Hepatocyte (in vitro differentiated cells): ENCODE measurements at places on chromosomes 1 and 21. TPM values are rescaled to one million over a fixed set of nuclear protein-coding genes. Genes with fewer than 3 reads are reported as not detected.

GRCh38 chr1:233885196-233885920 is 19.1 kb upstream of the SLC35F3 start:
- no peak for DNase-seq

GRCh38 chr1:68093737-68094136 is 43.3 kb upstream of the DIRAS3 start:
- no peak for DNase-seq

DNA sequence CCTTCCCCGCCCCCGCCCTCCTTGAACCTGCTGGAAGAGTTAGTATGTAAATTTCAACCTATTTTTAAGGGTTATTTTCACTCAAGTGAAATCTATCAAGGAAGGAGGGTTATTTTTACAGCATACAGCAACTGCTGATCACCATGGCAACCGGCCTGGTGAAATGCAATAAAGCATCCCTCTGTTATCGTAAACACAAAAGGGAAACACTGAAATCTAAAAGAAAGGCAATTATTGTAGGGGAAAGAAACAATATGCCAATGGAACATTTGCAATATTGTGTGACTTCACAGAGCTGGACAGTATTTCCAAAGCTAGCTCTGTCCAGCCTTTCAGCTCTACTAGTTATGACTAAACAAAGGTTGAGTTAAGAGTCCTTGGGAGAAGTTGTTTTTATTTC is 588.3 kb upstream of the PBX1 start:
- DNase-seq, result no peak

DNA sequence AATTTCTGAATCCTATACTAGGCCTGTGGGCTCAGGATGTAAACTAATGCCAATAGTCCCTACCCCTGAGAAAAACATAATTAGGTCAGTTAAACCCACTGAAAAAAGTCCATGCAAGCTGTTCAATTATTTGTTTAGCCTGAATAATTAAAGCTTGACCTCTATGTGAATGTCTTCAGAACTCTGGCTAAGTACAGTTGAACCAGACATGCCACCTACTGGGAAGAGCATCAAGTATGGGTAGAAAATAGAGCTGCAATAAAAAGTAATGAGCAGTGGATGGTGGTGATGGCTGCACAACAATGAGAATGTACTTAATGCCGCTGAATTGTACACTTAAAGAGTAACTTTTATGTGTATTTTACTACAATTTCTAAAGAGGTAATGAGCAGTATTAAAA is 23.6 kb upstream of the SLC19A2 start:
- DNase-seq, result no peak

GRCh38 chr1:244837597-244838258 is 2.3 kb downstream of the COX20 start:
- DNase-seq, result no peak

GRCh38 chr1:168966217-168966616 is 140.3 kb upstream of the ATP1B1 start:
- no peak for DNase-seq

DNA sequence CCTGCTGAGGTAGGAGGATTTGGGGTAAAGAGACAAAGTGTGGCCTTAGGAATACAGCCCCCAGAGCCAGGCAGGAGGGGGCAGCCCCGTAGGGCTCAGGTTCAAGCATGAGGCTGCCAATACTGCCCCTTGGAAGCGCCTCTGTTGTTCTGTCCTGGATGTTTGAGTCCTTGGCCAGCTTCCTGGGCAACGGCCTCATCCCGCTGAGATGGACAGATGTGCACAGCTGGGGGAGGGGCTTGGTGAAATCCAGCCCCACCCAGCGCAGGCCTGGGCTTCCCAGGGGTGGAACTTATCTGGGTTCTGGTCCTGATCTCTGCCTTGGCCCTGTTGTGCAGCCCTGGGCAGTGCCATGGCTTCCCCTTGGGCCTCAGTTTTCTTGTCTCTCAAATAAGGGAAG is 34.8 kb upstream of the MAN1C1 start:
- no peak for DNase-seq

DNA sequence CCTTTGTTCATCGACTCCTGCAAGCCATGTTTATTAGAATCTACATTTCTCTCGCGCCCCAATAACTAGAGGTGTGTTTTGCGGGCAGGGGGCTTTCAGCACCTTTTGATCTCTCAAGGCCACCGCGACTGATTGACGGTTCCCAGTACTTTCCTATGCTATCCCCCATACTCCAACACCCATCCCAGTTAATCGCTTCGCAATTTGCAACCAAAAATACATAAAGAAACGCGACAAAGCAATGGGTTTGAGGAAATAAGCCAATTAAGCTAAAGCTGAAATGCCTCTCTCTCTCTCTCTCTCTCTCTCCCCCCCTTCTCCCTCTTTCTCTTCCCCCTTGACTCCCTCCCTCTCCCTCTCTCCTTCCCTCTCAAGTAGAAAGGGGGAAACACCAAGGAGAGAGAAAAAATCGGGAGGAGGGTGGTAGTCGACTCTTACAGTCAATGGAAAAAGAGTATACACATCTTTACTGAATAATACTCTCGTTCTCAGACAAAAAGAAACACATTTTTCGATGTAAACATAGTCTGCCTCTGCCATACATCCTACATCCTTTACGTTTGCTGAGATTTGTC is 128.0 kb upstream of the DPYD start:
- DNase-seq, result no peak

- peak; percentile 77 for DNase-seq
Observed at GRCh38 chr1:183685112-183685713, 32.1 kb upstream of the APOBEC4 start.

- no peak for DNase-seq
Observed at GRCh38 chr1:202210969-202211368, 17.4 kb downstream of the LGR6 start.

GRCh38 chr21:35249636-35250035 is 200.5 kb upstream of the RUNX1 start:
- no peak for DNase-seq

GRCh38 chr1:233796146-233796783 is 108.2 kb upstream of the SLC35F3 start:
- DNase-seq, result no peak

DNA sequence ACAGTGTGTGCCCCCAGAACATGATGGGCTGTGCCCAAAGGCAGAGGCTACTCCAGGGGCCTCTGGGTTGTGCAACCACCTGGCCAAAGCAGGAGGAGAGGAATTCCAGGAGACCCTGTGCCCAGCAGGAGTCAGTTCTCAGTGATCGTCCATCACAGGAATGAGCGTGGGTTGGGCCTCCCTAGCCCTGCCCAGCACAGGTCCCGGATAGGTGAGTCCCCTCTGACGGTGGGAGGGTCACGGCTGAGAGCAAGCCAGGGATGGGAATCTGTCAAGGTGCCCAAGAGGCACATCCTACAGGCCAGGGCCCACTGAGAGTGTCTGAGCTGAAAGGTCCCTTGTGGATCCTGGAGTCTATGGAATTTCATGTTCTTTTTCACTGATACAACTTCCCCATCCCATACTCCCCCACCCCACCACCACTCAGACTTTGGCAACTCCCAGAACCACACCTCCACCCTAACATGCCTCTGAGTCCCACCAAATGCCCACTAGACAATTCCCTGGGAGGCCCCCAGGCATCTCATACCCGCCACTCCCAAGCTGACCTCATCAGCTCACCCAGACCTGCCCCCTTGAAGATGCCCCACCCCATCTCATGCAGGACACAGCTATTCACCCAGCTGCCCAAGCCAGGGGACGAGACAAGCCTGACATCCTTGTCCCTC is 3.1 kb downstream of the GJB4 start:
- no peak for DNase-seq

DNA sequence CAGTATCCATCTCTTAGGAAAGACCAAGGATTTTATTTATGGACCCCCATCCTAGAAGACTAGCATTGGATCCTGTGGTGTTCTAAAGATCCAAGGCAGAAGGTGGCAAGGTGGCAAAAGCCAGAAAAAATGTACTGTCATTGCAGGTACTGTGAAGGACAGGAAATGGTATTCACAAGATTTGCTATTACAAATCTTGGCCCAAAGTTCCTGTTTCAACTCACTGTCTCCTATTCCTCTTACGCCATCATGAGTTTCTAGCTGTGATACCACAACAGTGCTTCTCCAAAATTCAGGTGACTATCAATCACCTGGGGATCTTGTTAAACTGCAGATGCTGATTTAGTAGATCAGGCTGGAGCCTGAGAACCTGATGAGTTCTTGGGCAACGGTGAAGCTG is 21.4 kb downstream of the ACP6 start:
- no peak for DNase-seq

DNA sequence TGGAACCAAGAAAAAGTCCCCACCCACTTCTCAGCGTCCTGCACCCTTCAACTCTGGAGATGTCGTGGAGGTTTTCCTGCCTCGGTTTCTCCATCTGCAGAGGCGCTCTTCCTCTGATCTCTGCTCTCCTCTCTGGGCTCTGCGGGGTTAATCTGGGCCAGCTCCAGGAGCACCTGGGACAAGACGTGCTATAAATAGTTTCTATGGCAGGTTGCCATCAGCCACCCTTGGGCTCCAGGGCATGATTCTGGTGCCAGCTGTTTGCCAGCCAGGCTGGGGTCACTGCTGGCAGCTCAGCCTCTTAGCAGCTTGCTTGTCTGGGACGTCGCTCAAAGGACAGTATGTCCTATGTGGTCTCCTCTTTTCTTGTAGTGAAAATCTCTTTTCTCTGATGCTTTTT is 137.1 kb downstream of the ACTL8 start:
- DNase-seq, result no peak

GRCh38 chr1:108000620-108001111 is 35.7 kb upstream of the VAV3 start:
- DNase-seq, result peak; percentile 61

GRCh38 chr21:19541602-19542001 is 1138.0 kb upstream of the TMPRSS15 start:
- peak; percentile 12 for DNase-seq

DNA sequence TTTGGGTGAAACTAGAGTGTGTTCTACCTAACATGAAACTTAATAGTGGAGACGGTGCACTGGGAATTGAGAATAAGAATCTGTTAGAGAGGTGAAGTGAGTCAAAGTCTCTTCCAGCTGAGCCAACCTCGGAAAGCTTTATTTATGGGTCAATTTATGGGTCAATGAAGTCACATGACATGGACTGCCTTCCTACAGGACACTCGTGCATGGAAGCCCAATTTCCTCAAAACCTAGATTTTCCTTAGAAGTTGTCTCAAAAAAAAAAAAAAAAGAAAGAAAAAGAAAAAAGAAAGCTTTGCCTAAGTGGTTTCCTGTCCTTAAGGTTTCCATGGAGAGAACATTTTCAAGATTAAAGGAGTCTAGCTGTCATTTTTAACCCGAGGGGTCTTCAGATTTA is 26.7 kb downstream of the CACHD1 start:
- no peak for DNase-seq

- peak; percentile 45 for DNase-seq
Observed at GRCh38 chr1:47186267-47187185, 3.3 kb downstream of the PDZK1IP1 start.

- no peak for DNase-seq
Observed at GRCh38 chr1:55309053-55309452, 93.9 kb upstream of the USP24 start.

GRCh38 chr1:93692983-93693591 is 11.4 kb upstream of the BCAR3 start:
- no peak for DNase-seq

GRCh38 chr21:26512664-26513063 is 60.4 kb downstream of the CYYR1 start:
- DNase-seq, result no peak

DNA sequence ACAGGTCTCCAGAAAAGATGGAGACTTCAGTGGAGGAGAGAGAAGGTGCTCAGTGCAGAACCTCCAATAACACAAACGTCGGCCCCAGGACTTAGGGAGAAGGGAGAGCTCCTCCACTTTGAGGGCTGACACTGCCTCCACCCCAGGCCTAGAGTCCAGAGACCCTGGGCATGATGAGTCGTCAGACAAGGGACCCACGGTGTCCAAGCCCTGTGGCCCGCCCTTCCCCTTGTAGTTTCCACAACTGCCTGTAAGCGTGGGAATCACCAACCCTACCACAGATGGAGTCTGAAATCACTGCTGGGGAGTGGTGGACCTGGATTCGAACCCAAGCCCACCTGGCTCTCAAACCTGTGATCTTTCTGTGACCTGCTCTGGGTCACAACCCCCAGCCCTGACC is 281.1 kb downstream of the NPHP4 start:
- no peak for DNase-seq

GRCh38 chr21:14533499-14534428 is 12.4 kb downstream of the SAMSN1 start:
- DNase-seq, result no peak

- DNase-seq, result peak; percentile 20
Observed at GRCh38 chr1:218346391-218347204, 1.5 kb downstream of the TGFB2 start.

DNA sequence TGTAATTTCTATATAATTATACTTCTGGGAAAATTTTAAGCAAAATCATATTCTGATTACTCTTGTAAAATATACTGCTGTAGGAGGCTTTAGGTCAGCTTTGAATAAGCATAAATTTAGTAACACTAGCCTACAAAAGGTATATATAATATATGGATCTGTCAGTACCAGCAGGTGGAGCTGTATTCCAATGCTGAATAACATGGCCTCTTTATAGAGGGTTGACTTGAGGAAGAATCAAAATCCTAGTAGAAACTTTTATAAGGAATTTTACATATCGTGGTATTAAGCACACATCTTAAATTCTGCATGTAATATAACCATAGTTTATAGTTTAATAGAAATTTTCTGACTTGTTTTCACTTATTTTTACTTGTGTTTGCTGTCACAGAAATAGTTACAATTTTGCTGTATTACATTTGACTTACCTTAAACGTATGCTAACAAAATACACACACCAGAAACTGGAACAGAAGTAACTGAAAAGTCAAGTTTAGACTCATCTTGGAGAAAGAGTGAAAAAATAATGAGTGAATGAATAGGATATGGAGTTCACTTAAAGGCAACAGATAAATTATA is 79.3 kb downstream of the HMCN1 start:
- DNase-seq, result peak; percentile 67

- no peak for DNase-seq
Observed at GRCh38 chr1:5755552-5756125, 236.6 kb downstream of the NPHP4 start.

The HMGCS2 gene
- total RNA-seq, result 188 and 207 TPM in 2 replicates

The PADI1 gene
- not detected in 2 replicates for total RNA-seq

The LCE2A gene
- not detected in 2 replicates for total RNA-seq

The F3 gene
- total RNA-seq, result 261 and 281 TPM in 2 replicates

The TMEM61 gene
- 0.90 TPM in 1 of 2 replicates, not detected in the other for total RNA-seq

The TAF12 gene
- total RNA-seq, result 22.9 and 26.5 TPM in 2 replicates

The LDLRAD1 gene
- total RNA-seq, result 0.28 and 1.7 TPM in 2 replicates

The KCNH1 gene
- total RNA-seq, result 0.03 and 2.1 TPM in 2 replicates

The TTC22 gene
- 8.1 and 8.5 TPM in 2 replicates for total RNA-seq

The SAMD13 gene
- 1.3 and 2.4 TPM in 2 replicates for total RNA-seq

The FAM72A gene
- total RNA-seq, result 0.83 and 0.92 TPM in 2 replicates

The PAQR6 gene
- 3.3 and 4.5 TPM in 2 replicates for total RNA-seq

The PTGER3 gene
- total RNA-seq, result 1.4 and 1.8 TPM in 2 replicates

The OR2L13 gene
- not detected in 2 replicates for total RNA-seq

The DCAF6 gene
- total RNA-seq, result 69.4 and 72.8 TPM in 2 replicates

The CCDC185 gene
- total RNA-seq, result not detected in 2 replicates

The RNU1-4 gene
- under 0.01 TPM in 2 replicates for total RNA-seq

The OR2L5 gene
- not detected in 2 replicates for total RNA-seq

The SLC35F3 gene
- total RNA-seq, result 0.24 and 0.80 TPM in 2 replicates

The TINAGL1 gene
- total RNA-seq, result 46.2 and 58.3 TPM in 2 replicates

The PTPN7 gene
- not detected in 2 replicates for total RNA-seq

The F5 gene
- total RNA-seq, result 24.0 and 34.2 TPM in 2 replicates
